ENCODE measurements at places on chromosomes 5 and 9. TPM values are rescaled to one million over a fixed set of nuclear protein-coding genes. Genes with fewer than 3 reads are reported as not detected.

DNA sequence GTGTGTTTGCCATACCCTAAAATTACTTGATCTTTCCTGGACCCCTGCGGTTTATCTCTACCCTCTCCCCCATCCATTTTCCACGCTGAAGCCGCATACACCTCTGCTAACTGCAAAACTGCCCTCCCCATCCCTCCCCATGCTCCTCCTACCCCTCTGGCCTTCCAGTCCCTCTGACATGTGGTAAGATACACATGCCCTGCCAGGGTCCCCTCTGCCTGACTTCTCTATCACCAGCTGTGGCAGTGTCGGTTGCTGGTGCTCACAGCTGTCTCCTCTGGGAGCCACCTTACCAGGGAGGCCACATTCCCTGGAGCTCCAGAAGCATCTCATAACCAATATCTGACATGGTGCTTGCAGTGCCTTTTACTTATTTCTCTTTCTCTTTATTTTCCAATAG lies 58.9 kb upstream of the COL15A1 start:
- DNase-seq = no peak

- no peak for DNase-seq
These were observed 115.2 kb upstream of the CXCL14 start for GRCh38 chr5:135694012-135694411.

GRCh38 chr5:124630767-124631704 lies 115.4 kb downstream of the ZNF608 start:
- no peak for DNase-seq

Gene SLC6A3
- total RNA-seq = not detected
